NCI-H1092 treated with DMSO at 0.1 percent for 48 hours (cell line): ENCODE measurements at places on chromosomes 7 and 10.

- DNase-seq: peak; percentile 31
These were observed 207.9 kb downstream of the PLXNA4 start for GRCh38 chr7:132368246-132368900.

GRCh38 chr7:3301449-3301731 lies 338 bp downstream of the SDK1 start:
- no peak for DNase-seq

GRCh38 chr10:58813573-58813972 lies 300.9 kb downstream of the BICC1 start:
- DNase-seq: peak; percentile 26

DNA sequence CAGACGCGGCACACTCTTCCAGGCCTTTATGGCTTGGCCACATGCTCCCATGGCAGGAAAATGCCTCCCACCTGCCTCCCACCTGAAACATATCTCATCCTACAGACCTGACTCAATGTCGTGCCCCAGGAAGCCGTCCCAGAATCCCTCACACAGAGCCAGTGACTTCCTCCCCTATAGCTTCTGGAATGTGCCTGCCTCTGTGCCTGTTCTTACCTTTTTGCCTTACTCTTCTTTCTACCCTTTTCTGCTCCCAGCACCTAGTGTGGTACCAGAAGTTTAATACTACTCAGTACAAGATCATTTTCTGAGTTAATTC lies 123.9 kb upstream of the STK17A start:
- no peak for DNase-seq

- no peak for DNase-seq
These were observed 9.8 kb downstream of the CDHR1 start for GRCh38 chr10:84204122-84204521.

- no peak for DNase-seq
These were observed 1159.0 kb downstream of the TYW1 start for GRCh38 chr7:68155676-68156075.

DNA sequence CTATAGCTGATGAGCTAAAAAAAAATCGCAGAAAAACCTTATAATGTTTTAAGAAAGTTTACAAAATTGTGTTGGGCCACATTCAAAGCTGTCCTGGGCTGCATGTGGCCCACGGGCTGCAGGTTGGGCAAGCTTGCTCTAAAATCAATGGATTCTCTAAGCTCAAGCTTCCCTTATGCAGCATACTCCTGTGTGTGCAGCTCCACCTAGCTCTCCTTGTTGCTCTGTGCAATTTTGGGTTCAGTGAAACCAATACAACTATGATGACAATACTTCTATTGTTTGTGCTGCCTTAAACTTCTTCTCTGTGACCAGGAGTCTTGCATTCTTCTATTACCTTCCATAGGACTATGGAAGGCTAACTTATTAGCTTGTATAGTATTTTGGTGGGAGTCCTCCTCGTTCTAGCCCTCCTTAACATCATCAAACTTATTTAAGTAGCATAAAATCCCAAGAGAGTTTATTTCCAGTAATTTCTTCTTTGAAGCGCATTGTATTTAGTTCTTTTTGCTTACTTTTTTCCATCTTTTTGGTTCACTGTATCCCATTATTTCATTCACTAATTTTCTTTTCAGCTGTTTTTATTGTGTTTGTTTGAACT lies 170.9 kb upstream of the SMIM30 start:
- DNase-seq: peak; percentile 17

GRCh38 chr10:116716381-116716780 lies 26.0 kb downstream of the HSPA12A start:
- DNase-seq: no peak
